Lower lobe of right lung (tissue), 2 donors: ENCODE measurements at places on chromosomes 12 and 14. TPM values are rescaled to one million over a fixed set of nuclear protein-coding genes. Genes with fewer than 3 reads are reported as not detected.

FAM186B gene
- 0.65 TPM for total RNA-seq

DNA sequence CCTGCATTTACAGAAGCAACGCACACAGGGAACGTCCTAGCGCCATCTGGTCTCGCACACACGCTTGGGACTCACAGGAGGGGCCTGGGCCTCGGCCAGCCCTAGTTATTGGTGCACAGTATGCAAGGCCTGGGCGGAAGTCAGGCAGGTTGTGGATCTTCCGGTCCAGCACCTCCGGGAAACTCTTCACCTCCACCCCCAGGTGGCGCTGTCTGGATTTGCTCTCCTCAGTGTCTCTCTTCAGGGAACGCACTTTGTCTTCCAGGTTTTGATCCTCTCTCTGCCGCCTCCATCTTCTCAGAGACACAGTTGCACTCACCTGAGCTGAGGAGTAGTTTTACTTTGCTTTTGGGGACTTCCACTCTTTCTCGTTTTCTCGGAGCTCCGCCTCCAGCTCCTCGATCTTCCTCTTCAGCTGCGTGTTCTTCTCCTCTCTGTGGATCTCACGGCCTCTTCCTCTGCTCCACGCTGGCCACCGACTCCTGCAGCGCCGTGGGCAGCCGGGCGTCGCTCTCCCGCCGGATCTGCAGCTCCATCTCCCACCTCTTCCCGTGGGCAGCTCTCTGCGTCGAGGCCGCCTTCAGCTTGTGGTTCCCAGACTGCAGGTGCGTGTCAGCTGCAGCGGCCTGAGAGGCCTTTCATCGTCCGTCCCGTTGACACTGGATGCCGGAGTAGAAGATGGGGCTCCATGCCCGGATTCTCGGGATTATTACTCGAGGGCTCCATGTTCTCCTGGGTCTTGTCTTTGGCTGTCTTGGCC lies 933.8 kb downstream of the TMEM121 start:
- H3K4me3 ChIP-seq = no peak overlapping the region
- peaks cover 8% of the 10 kb centered on the region for H3K27me3 ChIP-seq
- no peaks in the 10 kb centered on the region for H3K4me1 ChIP-seq

GRCh38 chr14:101730626-101731186 lies 30.8 kb upstream of the PPP2R5C start:
- H3K4me1 ChIP-seq = peaks cover 23% of the 10 kb centered on the region
- peak overlapping the region; percentile 85 for H3K27ac ChIP-seq
- H3K27me3 ChIP-seq = no peaks in the 10 kb centered on the region
- H3K36me3 ChIP-seq = no peaks in the 10 kb centered on the region
- H3K4me3 ChIP-seq = no peak overlapping the region
- no peak for DNase-seq

DNA sequence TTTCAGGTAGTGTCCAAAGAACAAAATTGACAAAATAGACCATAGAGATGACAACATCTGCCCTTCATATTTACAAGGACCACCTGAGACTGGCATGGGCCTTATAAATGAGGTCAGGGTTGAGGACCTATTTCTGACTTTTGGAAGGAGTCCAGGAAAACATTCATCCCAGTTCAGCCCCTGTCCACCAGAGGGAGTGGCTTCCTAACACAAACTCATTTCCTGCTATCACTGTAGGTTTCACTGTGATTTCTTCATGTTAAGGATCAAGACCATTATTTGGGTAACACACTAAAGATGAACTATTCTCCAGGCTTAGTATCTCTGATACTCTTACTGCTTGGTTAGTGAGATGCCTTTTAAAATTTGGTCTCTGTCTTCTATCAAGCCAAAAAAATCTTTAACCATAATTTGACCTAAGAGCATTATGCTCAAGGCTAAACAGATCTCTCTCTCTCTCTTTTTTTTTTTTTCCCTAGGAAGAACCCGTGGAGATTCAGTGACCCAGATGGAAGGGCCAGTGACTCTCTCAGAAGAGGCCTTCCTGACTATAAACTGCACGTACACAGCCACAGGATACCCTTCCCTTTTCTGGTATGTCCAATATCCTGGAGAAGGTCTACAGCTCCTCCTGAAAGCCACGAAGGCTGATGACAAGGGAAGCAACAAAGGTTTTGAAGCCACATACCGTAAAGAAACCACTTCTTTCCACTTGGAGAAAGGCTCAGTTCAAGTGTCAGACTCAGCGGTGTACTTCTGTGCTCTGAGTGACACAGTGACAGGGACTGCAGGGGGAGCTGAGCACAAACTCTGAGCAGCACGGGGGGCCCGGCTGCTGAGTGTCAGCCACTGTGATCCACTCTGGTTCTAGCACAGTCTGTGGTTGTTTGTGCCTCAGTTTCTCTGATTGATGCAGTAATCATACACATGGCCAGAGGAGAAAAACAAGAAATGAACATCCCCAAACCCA lies 267.6 kb upstream of the OR4E1 start:
- no peak for DNase-seq
- H3K36me3 ChIP-seq = no peaks in the 10 kb centered on the region
- H3K4me1 ChIP-seq = no peaks in the 10 kb centered on the region
- H3K27me3 ChIP-seq = no peaks in the 10 kb centered on the region

- H3K27ac ChIP-seq = no peak overlapping the region
- DNase-seq = no peak
- H3K4me1 ChIP-seq = no peaks in the 10 kb centered on the region
- no peak overlapping the region for H3K4me3 ChIP-seq
- peaks cover 19% of the 10 kb centered on the region for H3K27me3 ChIP-seq
Observed at GRCh38 chr14:93713726-93714405, 74.4 kb downstream of the PRIMA1 start.

DNA sequence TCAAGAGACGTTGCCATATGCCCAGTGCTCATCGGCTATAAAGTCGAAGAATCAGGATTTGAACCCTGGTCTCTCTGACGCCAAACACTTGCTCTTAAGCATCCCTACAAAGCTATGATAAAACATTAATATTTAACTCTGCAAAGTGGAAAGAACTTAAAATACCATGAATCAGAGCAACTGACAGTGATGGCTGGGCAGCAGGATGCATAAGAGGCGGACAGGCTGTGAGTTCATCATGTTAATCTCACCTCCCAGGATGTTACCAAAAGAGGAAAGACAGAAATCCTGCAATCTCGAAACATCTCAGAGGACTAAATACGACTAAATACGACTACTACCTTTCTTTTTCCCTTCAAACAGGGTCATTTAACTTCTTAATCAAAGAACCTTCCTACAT lies 5.8 kb downstream of the DICER1 start:
- no peaks in the 10 kb centered on the region for H3K36me3 ChIP-seq
- H3K4me3 ChIP-seq = no peak overlapping the region
- no peak for DNase-seq
- H3K4me1 ChIP-seq = peaks cover 96% of the 10 kb centered on the region
- no peaks in the 10 kb centered on the region for H3K27me3 ChIP-seq
